ENCODE measurements at places on chromosomes 3 and 15.

GRCh38 chr3:18201315-18201714 is 223.8 kb downstream of the SATB1 start:
- DNase-seq = no peak

DNA sequence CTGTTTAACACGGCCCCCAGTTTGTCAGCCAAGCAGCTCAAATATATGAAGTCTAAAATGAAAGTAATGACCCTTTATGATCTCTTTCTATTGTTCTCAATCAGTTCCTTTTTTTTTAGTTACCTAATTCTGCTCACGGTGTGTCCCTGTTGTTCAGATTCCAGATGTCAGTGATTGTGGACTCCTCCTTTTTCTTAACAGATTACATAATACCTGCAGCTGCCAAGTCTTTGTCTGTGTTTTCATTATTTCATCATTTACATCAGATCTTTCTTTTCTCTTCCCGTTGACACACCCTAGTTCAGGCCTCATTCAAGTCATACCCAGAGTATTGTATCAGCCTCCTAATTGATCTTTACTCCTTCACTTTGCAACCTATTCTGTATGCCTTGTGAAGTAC is 56.1 kb upstream of the SKIL start:
- peak; percentile 22 for DNase-seq

DNA sequence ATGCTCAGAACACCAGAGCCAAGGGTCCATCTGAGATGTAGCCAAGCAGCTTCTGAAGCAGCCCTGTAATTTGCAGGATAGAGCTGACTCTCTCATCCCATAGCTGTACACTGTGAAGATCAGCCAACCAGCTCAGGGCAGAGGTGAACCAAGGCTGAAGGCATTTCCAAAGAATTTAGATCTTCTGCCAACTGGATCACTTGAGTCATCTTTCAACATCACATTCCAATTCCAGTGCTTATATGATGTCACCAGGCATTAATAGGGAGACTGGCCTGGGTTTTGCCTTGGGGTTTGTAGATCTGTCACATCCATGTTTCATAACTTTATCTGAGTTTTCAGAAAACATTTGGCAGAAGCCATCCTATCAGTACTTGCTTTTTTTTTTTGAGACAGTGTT is 98.2 kb downstream of the NR2F2 start:
- DNase-seq = peak; percentile 89

DNA sequence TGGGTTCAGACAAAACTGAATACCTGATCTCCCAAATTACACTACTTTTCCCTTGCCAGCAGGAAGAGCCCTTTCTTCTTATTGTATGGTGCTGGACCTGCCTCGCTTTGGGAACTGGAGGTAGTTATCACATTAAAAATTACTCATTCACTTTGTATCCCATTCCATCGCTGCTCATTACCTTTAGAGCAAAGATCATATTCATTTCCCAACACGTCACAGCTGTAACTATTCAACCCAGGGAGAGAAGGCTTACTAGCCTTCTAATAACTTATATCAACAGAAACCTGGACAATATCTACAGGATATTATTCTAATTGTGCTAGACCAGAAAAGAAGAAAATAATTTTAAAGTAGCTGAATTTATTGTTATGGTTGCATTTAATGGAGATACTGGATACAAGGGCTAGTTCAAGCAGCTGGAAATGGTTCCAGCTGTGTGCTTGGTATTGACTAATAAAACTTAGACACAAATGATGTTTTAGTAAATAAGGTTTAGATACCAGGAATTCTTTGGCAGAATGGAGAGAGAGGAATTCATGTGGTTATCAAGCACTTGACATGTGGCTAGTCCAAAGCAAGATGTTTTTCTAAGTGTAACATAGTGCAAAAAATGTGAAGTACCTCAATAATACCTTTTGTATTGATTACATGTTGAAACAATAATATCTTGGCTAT is 656.3 kb downstream of the ROBO1 start:
- peak; percentile 34 for DNase-seq

DNA sequence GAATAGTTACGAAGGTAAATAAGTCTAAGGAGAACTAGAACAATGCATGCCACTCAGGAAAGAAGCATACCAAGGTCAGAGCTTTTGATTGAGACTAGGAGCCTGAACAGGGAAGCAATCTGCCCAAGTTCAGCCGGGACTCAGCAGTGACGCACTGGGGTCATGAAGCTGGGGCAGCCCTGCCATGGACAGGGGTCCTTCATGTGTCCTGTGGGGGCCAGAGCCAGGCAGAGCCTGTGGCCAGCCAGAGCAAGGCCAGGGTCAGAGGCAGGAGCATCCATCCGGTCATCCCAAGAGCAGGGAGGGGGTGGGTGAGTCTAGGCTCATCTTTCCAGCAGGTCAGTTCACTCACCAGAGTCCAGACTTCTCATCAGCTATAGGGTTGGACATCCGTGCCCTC is 47.9 kb downstream of the FGD5 start:
- no peak for DNase-seq

- no peak for DNase-seq
These were observed 286.8 kb upstream of the NR2F2 start for GRCh38 chr15:96043591-96044171.

GRCh38 chr3:41519746-41520145 is 320.4 kb downstream of the CTNNB1 start:
- DNase-seq = peak; percentile 44

GRCh38 chr15:71529361-71529760 is 281.0 kb upstream of the NR2E3 start:
- DNase-seq = no peak
